Germinal center (tissue), 1 donor: ENCODE measurements at places on chromosomes 11 and 22.

DNA sequence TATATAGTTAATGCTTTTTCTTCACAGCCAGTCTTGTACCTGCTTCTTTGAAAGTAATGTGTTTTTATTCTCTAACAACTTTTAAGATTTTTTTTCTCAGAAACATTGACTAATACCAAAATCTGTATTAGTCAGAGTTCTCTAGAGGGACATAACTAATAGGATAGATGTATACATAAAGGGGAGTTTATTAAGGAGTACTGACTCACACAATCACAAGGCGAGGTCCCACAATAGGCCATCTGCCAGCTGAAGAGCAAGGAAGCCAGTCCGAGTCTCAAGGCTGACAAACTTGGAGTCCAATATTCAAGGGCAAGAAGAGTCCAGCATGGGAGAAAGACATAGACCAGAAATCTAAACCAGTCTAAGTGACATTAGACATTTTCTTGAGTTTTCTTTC lies 140.0 kb downstream of the RAB38 start:
- DNase-seq: no peak

- DNase-seq: no peak
Observed at GRCh38 chr22:17606496-17606895, 22.1 kb downstream of the ATP6V1E1 start.

- DNase-seq: no peak
Observed at GRCh38 chr11:129785383-129786111, 30.1 kb upstream of the TMEM45B start.

DNA sequence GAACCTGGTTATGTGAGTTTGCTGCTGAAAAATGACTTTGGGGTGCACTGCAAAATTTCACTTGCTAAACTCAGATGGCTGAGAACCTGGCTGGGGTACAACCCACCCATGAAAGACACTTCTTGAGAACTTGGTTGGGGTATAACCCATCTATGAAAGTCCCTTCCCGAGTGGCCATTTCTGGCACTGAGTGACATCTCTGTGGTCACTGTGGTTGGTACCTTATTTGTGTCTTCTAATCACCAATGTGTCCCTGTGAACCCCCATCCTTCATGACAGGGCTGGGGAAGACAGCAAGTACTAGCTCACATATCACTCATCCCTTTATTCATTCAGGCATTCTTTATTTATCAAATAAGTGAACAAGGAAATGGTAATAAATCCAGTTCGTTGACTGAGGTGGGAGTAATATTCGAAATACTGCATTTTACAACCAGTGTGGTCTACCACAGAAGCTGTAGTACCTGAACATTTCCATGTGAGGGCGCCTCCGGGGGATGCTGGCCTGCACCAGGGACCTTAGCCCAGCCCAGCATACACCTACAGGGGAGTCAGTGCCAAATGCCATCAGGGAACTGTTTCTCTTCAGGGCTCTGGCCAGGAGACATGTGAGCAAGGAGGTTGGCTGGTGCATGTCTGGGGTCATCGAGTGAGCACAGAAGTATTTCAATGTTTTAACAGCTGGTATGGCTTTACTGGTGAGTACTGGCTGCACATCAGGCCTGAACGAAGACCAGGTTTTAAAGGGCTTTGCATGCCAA lies 122.1 kb downstream of the CSNK2A3 start:
- peak; percentile 69 for DNase-seq

DNA sequence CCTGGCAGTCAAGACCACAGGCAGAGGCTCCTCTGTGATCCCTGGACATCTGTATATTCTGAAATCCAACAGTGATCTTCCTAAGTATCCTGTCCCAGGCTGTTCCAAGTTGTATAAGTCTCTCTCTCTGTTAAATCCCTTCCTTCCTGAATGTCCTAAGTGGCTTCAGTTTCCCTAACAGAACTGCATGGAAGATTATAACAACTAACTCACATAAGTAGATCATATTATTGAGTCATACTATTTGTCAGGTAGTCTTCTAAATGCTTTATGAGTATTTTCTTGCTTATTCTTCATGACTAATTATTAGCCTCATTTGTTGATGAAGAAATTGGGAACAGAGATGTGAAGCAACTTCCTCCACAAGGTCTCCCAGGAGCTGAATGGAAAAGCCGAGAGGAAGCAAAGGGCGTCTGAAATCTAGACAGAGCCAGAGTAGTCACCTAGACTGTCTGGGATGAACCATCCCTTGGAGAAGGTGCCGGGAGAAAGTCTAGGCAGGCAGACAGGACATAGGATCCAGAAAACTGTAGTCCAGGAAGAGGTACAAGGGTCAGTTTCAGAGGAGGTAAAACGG lies 93.2 kb upstream of the FAT3 start:
- no peak for DNase-seq

DNA sequence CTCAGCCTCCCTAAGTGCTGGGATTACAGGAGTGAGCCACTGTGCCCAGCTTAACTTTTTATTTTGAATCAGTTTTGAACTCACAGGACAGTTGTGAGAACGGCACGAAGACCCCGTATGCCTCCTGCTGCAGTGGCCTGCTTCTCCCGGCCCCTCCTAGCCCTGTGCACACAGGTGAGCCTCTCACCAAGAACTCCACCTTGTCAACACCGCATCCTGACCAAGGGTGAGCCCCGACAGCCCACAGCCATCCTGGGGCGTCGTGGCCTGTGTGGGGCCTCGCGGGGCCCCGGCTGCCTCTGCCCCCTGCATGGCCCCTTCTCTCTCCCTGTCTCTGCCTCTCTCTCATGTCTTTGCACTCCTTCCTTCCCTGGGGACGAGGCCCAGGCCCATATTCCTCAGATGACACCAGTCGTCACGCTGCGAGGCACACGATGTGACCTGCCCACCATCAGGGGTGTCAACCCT lies 38.8 kb downstream of the GNB1L start:
- no peak for DNase-seq

DNA sequence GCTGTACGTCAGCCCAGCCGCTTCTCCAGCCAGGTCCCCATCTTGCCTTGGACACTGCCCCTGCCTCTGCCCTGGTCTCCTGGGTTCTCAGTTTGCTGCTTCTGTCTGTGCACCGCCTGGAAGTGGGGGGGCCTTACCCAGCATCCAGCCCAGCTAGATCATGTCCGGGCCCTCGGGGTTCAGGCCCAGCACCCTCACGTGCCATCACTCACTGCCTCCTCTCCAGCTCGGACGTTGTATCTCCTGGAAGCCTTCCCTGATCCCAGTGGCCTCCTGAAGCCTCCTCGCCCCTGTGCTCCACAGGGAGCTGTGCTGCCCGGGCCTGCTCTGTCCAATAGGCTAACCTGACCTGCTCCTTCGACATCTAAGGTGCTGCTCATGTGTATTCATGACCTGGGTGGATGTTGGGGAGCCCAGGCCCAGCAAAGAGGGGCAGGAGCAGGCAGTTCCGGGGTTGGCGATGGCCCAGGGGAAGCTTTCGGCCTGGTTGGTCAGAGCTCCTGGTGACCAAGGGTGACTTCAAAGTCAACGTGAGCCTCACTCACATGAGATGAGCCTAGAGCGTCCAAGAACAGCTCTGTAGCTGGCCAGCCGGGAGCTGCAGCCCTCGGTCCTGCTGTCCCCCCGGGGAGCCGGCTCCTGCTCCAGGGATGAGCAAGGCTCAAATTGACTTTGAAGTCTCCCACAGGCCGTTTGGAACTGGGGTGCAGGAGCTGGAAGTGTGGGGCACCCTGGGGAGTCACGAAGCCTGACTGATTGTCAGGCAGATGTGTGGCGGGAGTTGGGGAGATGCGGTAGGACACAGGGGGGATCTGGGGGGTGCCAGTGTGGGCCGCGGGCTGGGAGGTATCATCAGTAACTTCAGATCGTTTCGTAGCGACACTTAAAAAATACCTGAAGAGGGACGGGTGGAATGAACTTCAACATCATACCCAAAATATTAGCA lies 5.2 kb upstream of the ASCL2 start:
- no peak for DNase-seq

DNA sequence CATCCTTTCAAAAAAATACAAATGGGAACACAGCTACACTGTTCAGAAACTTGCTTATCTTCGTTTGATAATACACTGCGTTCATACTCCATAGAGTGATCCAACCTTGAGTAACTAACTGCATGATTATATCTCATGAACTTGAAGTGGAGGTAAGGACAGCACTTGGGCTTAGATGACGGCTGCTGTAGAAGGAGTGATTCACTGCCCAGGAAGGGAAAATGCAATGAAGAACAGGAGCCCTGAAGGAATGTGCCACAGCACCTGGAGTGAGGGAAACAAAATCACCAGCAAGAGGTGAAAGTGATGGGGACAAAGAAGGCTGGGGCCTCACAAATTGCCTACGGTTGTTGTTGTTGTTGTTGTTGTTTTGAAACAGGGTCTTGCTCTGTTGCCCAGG lies 44.1 kb upstream of the SC5D start:
- no peak for DNase-seq

DNA sequence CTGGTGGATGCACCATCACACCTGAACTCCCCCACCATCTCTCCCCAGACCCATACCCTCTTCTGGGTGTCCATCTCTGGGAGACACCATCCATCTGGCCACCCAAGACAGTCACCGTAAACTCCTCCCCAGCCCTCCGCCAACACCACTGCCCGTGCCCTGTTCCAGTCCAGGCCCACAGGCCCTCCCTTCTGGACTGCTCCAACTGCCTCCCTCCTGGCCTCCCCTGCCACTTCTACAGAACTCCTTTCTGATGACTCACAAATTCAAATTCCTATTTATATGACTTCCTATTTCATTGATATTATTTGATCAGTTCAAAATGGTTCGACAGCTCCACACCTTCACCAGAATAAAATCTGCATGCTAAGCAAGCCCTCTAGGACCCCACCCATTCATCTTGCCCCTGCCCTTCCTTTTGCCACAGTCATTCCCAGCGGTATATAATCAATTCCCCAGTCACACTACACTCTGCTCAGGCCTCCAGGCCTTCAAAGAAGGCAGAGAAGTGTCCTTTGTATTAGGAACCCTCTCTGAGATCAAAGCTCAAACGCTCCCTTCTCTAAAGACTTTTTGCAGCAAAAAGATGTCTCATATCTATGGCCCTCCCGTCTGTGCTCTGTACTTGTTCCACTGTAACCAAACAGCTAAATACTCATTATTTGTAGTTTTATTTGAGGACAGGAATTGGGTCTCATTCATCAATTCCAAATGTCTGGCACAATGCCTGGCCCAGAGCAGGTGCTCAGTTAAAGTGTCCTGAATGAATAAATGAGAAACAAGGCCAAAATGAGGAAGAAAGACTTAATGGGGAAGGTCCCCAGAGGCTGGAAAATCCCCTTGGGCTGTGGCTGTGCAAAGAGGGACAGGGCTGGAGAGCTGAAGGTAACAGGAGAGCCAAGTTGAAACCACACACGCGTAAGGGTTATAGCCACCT lies 29.0 kb downstream of the MYH9 start:
- peak; percentile 63 for DNase-seq

DNA sequence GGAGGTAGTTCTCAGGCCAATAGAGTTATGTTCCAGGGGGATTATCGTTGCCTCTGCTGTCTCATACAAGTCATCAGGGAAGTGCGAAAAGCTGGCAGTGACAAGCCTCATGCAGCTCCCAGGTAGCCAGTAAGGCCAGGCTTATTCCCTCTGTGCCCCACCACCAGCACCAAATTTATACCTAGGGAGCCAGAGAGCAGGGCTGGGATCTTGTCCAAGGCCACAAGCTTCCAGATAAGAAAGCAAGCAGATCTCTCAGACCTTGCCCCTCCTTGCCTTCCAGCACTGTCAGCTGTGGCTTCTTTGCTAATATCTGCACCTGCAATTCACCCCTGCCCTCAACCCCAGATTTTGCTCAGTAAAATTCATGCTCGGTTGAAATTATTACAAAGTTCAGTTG lies 206.3 kb upstream of the FAT3 start:
- no peak for DNase-seq

DNA sequence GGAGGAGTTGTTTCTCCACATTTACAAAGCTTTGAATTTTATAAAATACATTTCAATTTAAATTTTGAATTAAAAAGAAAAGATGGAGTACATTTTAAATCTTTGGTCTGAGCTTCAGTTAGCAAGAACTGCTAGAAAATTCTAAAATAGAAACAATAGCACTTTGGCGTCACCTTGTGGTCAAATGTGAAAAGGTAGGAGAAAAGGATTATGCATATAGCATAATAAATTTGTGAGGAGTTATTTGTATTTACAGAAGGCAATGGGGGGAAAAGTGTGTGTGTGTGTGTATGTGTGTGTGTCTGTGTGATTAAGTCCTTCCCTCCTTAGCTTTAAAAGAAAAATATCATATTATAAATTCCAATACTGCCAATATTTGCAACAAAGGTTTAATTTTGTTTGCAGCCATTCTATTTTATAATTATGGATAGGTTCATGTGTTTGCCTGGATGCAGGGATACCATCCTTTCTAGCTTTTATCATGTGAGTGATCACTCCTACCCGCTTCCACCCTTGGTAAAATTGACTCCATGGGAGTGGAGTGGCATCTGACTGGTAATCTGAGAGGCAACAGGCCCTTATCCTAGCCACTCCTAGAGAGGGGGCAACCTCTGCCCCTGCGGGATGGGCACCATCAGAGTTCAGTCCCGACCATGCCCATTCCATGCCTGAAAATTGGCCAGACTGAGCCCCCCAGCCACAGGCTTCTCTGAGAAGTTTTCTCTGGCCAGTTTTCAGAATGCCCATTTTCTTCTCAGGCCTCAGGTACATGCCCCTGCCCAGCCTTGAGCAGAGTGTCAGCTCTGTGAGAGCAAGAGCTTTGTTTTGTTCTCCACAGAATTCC lies 13.6 kb upstream of the LGR4 start:
- DNase-seq: peak; percentile 37

- no peak for DNase-seq
Observed at GRCh38 chr22:30074994-30075393, 5.3 kb upstream of the HORMAD2 start.

- DNase-seq: no peak
Observed at GRCh38 chr11:111733016-111733415, 33.2 kb downstream of the PPP2R1B start.

- DNase-seq: peak; percentile 58
Observed at GRCh38 chr11:125123947-125124617, 12.7 kb upstream of the TMEM218 start.

DNA sequence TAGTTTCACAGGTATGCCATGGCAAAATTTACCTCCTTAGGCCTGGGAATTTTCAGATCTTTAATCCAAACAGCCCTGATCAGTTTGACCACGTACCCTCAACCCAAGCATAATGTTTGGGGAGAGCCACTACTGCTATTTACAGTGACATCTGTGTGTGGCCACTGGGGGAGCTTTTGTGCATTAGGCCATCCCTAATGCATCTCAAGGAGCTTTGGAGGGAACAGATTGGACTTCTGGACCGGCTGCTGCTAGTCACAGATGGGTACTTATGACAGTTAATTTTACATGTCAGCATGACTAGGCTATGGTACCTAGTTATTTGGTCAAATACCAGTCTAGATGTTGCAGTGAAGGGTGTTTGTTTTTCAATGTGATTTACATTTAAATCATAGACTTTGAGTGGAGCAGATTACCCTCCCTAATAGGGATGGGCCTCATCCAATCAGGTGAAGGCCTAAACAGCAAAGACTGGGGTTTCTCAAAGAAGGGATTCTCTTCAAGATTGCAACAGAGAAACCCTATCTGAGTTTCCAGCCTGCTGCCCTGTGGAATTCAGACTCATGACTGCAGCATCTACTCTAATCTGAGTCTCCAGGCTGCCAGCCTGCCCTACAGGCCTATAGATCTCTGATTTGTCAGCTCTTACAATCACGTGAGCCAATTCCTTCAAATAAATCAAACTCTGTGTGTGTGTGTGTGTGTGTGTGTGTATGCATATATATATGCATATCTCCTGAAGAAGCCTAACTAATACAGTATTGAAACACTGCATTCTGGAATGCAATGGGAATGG lies 38.0 kb upstream of the GALNT18 start:
- peak; percentile 3 for DNase-seq
